Caco-2 (cell line): ENCODE measurements at places on chromosomes 2 and 18. TPM values are rescaled to one million over a fixed set of nuclear protein-coding genes. Genes with fewer than 3 reads are reported as not detected.

Gene ST8SIA3
- total RNA-seq: not detected in 2 replicates

Gene ONECUT2
- 0.28 and 0.86 TPM in 2 replicates for total RNA-seq

Gene TMEM247
- not detected in 2 replicates for total RNA-seq

Gene ETAA1
- 11.4 and 12.4 TPM in 2 replicates for total RNA-seq

Gene KCNK3
- total RNA-seq: 0.09 and 0.36 TPM in 2 replicates

Gene FBXO48
- total RNA-seq: 1.1 and 1.2 TPM in 2 replicates

Gene FRZB
- total RNA-seq: 0.16 TPM in 1 of 2 replicates, not detected in the other

Gene G6PC2
- not detected in 2 replicates for total RNA-seq

Gene C2orf74
- total RNA-seq: not detected in 2 replicates

Gene SERPINB4
- not detected in 2 replicates for total RNA-seq

Gene CHAC2
- total RNA-seq: 3.9 and 4.6 TPM in 2 replicates

Gene DNAJC5G
- total RNA-seq: 0.25 and 0.51 TPM in 2 replicates

Gene HJURP
- total RNA-seq: 29.7 and 35.0 TPM in 2 replicates

Gene PLEKHA3
- total RNA-seq: 16.9 and 18.5 TPM in 2 replicates

Gene HOXD10
- total RNA-seq: not detected in 2 replicates

Gene ALPI
- total RNA-seq: 4.4 and 5.3 TPM in 2 replicates

Gene TCF23
- not detected in 2 replicates for total RNA-seq

Gene SMYD5
- total RNA-seq: 53.1 and 65.8 TPM in 2 replicates
